ENCODE measurements at places on chromosomes 7 and 10.

GRCh38 chr10:71314694-71315225, 4.3 kb upstream of the SLC29A3 start:
- DNase-seq = no peak

DNA sequence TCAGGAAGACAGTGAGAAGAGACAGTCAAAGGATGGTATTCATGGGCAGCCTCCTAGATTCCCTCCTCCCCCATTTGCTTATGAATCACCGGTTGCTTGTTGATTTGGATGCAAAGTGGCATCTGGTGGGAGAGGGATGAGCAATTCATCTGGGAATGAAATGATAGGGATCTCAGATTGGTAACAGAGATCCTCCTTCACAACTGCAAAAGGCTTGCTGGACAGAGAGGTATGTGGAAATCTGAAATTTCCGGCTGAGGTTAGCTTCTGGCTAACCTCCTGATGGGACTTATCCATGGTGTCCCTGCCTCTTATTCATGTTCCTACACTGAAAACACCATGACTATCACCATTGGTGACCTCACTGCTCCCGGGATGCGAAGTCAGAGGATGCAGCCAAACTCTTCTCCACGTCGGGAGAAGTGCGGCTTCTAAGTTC, 48.4 kb upstream of the PODXL start:
- no peak for DNase-seq

DNA sequence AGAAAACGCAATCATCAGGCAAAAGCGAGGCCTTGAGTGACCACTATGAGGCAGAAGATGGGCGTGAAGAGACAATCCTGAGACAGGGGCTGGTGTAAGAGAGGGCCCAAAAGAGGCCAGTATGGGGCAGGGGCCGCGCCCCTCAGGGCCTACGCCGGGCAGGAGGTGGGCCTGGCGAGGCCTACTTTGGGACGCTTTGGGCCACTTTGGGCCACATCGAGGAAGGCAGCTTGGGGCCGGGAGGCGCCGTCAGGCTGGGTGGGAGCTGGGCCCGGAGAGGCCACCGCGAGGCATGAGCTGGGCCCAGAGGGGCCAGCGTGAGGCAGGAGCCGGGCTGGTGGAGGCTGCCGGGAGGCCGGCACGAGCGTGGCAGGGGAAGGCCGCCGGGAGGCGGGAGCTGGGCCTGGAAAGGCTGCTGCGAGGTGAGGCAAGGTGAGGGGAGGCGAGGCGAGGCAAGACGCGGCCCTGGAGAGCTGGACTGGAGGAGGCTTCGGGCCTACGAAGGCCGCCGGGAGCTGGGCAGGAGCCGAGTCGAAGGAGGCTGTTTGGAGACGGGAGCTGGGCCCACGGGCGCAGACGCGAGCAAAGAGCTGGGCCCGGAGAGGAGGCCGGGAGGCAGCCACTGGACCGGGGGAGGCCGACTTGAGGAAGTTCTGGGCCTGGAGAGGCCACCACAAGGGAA, 171.3 kb downstream of the TPST1 start:
- DNase-seq = no peak

DNA sequence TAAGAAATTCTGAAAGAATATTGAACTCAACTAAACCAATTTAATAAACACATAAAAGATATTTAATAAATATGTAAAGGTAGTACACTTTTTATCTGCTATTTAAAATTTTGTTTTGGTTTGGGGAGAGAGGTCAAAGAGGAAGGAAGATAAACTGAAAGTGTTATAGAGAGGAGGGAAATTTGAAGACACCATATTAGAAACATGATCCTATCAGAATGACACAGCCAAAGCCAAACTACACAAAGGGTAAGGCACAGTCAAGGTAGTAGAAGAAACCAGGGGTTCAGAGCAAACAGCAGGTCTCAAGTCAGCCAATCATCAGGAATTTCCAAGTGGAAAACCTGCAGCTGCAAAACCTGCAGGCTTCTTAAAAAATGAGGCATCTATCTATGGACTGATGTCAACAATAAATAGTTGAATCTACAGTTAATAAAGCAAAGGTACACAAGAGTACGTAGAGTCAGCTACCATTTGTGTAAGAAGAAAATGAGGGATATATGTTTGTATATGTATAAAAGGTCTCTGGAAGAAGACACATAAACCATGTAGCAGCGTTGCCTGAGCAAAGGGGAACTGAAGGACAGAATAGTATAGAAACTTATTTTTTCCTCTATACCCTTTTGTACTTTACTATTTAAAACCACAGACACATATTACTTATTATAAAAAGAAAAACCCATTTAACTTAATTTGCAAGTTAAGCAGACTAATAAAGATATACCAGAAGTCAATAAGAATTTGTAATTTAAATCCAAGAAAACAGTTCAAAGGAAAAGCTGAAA, 10.0 kb downstream of the ZNF800 start:
- no peak for DNase-seq

GRCh38 chr10:68154211-68154497, 44.9 kb downstream of the MYPN start:
- DNase-seq = no peak

DNA sequence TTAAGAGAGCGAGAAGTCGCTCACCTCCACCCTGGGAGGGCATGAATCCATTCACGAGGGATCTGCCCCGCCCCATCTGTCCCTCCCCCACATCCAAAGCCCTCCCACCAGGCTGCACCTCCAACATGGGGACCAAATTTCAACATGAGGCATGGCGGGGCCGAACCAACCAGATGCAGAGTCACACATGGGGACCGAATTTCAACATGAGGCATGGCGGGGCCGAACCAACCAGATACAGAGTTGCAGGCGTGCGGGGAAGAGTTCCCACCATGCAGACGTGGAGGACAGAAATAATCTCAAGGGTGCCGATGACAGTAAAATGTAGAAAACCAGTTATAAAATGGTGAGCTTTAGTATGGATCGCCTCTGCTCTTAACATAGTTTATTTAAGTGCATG, 564.4 kb downstream of the DNAJB6 start:
- no peak for DNase-seq

DNA sequence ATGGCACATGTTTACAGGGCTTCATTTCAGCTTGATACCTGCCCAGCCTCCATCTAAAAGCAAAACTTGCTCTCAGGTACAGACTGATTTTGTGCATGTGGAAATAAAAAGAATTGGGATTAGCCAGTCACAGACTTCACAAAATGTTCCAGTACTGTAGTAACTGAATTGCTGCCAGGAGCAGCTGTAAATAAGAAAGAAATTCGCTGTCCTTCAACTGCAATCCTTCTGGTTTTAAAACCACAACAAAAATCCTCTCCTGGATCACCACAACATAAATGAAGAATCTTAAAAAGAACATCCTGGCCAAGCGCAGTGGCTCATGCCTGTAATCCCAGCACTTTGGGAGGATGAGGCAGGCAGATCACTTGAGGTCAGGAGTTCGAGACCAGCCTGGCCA, 3.9 kb upstream of the MIOS start:
- DNase-seq = no peak

GRCh38 chr10:61781969-61782403, 119.3 kb downstream of the CABCOCO1 start:
- DNase-seq = no peak

- no peak for DNase-seq
Measured at GRCh38 chr10:6958711-6959110, 378.6 kb upstream of the PRKCQ start.

DNA sequence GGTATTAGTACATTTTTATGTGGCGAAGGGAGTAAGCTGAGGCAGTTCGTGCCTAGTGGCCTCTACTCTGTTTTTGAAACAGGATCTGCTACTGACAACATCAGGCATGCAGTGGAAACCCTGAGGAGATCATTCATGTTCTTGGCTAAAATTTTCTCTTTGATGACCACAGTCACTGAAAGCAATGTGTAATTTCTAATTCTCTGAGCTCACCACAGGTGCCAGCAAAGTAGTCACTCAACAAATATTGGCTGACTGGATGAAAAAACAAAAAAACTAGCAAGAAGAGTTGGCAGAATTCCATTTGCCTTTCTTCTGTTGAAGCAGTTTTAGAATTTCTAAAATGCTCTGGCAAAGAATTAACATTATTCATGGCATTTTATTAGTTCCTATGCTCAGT, 176.5 kb upstream of the KCTD7 start:
- no peak for DNase-seq

DNA sequence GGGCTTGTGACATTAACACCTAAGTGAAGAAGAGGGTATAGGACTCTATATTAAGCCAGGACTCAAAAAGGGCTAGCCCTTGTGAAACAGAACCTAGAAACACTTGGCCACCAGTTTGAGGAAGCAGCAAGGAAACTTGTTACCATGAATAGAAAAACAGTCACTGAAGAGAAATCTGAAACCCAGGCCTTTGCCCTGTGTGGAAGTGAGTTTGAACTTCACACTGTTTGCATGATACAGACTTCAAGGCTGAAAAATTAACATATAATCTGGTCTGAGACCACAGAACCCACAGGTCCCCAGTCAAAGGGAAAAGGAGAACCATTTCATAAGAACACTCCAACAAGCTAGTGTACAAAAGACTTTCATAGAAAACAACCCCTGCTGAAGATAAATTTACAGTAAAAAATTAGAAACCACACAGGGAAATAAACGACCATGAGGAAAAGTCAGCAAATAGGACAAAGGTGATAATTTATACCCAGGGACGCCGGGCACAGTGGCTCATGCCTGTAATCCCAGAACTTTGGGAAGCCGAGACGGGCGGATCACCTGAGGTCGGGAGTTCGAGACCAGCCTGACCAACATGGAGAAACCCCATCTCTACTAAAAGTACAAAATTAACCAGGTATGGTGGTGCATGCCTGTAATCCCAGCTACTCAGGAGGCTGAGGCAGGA, 76.1 kb downstream of the SKIDA1 start:
- DNase-seq = no peak

GRCh38 chr7:130881091-130881798, 147.2 kb upstream of the KLF14 start:
- no peak for DNase-seq

DNA sequence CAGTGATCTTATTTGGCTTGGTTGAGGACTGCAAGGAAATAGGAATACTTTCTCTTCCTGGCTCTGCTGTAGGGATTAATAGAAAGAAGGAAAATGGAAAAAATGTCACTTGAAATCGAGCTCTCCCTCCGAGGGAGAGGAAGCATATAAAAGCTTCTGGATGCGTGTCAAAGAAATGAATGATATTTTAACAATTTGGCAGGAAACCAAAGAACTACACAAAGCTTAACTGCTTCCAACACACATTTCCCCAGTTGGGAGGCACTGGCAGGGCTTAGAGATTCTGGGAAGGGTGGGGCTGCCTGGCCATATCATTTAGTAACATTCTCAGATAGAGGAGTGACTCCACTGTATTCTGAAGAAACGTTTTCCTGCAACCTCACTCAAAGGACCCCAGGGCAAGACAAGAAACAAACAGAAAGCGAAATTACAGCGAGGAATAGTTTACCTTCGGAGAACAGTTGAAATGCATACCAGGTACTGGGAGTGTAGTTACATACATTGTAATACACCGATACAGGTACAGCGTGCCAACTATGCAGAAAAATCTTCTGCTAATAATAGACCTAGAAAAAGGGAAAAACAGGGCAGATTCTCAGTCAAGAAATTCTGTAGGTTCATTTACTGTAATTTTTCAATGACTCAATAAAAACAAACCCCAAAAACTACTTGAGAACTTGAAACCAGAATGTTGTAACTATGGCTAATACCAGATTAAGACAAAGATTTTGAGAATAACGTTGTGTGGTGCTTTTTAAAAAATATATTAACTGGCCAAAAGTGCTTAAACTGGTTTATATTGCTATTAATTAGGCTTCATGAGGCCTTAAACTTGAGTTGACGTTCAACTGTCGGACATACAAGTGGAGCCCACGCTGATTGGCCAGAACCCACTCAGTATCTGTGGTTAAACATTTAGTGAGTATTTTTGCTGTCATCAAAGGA, 75.7 kb upstream of the ASAH2 start:
- no peak for DNase-seq

DNA sequence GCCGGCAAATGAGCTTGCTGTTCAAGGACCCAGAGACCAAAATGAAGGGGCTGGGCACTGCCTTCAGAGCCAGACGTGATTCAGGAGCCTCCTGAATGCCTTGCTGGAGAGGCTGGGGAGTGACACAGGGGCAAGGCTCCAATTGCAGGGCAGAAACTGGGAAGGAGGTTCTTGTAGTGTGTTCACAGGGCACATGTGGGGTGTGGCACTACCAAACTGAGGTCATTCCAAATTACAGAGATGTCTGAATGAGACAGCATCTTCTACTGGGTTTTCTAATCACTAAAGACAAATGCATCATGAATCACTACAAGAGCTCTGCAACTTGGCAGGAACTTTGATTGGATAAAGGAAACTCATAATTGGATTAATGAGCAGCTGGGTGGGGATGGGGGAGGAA, 17.8 kb downstream of the CRTAC1 start:
- DNase-seq = no peak

DNA sequence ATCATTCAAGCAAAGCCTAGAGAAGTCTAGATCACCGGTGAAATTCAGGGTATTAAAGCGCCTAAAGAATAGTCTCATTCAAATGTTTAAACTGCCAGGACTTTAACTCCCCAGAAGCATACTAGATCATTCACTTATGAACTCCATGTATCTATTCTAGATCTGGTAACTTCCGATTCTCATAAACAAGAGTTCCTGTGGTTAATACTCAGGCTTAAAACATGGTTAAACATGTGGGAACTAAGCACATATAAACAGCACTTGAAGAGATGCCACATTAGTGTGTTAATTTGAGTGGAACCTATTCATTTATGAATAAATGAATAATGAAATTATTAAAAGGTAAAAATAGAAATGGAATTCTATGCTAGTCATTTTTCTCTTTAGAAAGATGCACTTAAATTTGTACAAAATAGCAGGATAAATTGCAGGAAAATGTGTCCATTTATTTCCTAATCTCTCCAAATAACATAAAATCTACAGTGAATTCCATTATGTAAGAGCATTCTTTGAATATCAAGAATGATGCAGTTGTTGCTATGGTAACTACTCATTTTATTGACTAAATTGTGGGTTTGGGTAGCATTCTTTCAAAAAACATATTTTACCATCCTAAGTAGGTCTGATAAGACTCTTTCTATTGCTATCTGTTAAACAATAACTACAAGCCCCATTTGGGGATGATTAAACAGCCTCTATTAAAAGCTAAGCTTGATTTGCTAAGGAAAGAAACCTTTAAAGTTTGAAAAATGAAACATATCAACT, 147.6 kb upstream of the TMEM168 start:
- no peak for DNase-seq

- no peak for DNase-seq
Measured at GRCh38 chr10:43230101-43230908, 36.6 kb downstream of the RASGEF1A start.

- DNase-seq = no peak
Measured at GRCh38 chr7:40015790-40016296, 65.8 kb downstream of the CDK13 start.

- DNase-seq = no peak
Measured at GRCh38 chr10:49115015-49115795, at the start of gene VSTM4. TSS of gene VSTM4 (minus strand) at chr10:49115522. CDS start at chr10:49115485, 37 bp downstream.

Data from NCI-H2081 treated with DMSO at 0.1 percent for 48 hours (cell line).